ENCODE measurements at places on chromosomes 7 and 10. TPM values are rescaled to one million over a fixed set of nuclear protein-coding genes. Genes with fewer than 3 reads are reported as not detected.

Gene TMEM196
- not detected for total RNA-seq

Gene FGF8
- total RNA-seq: not detected

Gene UCMA
- not detected for total RNA-seq

GRCh38 chr7:82007315-82007714, 237.5 kb upstream of the HGF start:
- no peaks in the 10 kb centered on the region for H3K27me3 ChIP-seq
- no peaks in the 10 kb centered on the region for H3K36me3 ChIP-seq
- DNase-seq: no peak
- H3K27ac ChIP-seq: no peak overlapping the region
- no peaks in the 10 kb centered on the region for H3K4me1 ChIP-seq

DNA sequence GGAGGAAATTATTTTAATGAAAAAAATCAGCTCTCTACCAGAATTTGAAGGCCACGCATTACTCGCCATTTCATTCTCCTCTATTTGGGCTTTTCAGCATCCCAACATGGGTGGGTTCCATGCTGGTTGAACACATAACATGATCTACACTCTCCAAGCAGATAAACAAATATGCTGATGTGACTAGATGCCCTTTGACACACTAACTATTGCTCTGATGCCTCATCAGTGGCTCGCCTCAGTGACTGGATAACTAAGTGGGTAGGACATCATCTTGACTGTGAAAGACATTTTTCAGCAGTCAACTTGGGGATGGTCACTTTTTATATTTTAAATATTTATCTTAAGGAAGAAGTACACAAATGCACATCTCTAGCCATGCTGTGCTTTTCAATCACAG, 113.9 kb upstream of the LAMB4 start:
- no peak for DNase-seq
- no peak overlapping the region for H3K27ac ChIP-seq
- H3K4me1 ChIP-seq: peaks cover 15% of the 10 kb centered on the region
- H3K27me3 ChIP-seq: no peaks in the 10 kb centered on the region
- H3K4me3 ChIP-seq: no peak overlapping the region
- H3K36me3 ChIP-seq: no peaks in the 10 kb centered on the region

Measured in body of pancreas (tissue), 4 donors.